Mammary epithelial cell (primary cell): ENCODE measurements at places on chromosomes 1 and 21. TPM values are rescaled to one million over a fixed set of nuclear protein-coding genes. Genes with fewer than 3 reads are reported as not detected.

The MROH7 gene
- 0.16 and 0.42 TPM in 2 replicates for total RNA-seq

The EPHA2 gene
- total RNA-seq, result 181 and 250 TPM in 2 replicates

The SH3BGR gene
- 5.0 TPM for total RNA-seq

The APOBEC4 gene
- total RNA-seq, result not detected in 2 replicates

The PRR9 gene
- not detected for total RNA-seq

The SPRR2B gene
- total RNA-seq, result not detected in 2 replicates

The C1QTNF12 gene
- total RNA-seq, result 8.8 TPM

DNA sequence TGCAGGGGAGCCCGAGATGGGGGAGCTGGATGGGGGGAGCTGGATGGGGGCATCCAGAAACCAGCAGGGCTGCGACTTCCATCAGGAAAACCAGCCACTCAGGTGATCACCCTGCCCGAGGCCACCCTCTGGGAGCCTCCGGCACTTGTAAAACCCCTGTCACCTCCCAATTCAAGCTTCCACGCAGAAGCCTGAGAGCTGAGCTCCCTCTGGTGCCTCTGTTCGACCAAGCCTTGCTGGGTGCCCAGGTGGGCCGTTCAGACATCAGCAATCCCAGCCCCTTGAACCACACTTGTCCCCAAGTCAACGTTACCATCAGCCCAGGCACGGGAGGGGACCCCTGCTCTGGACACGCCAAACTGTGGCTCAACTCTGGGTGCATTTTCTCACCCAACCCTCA is 59.6 kb downstream of the MEGF6 start:
- DNase-seq, result no peak

- peak; percentile 32 for DNase-seq
Observed at GRCh38 chr1:15965228-15965767, 10.6 kb downstream of the ZBTB17 start.

GRCh38 chr21:43775795-43776430 is at the start of gene CSTB:
Gene CSTB, minus strand, starts transcription at chr21:43776308. Its CDS starts 39 bp downstream, at chr21:43776269.
- DNase-seq, result peak; percentile 63

GRCh38 chr1:212611000-212611948 is 2.7 kb downstream of the ATF3 start:
- no peak for DNase-seq

DNA sequence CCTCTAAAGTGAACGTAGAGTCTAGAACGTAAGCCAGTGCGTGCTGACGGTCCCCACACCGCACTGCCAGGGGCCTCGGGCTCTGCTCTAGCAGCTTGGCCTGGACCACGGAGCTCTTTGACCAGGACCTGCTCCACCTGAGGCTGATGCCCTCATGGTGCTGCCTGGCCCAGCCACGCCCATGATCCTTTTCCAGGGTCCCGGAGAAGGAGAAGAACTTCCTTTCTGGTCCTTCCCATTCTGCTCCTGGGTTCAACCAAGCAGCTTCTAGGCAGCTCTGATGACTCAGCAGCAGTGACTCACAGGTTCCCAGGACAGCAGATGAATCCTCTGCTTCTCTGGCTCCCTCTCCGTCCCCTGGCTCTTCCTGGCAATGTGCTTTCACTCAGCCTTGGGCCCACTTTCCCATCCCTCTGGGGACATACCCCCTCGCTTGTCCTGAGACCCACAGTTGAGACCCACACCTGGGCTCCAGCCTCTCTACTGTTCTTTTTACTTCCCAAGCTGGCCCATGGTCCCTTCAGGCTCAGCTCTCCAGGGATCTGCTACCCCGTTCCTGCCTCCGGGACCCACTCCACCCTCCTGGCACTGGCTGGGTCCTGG is 246.3 kb upstream of the RAB4A start:
- peak; percentile 73 for DNase-seq

DNA sequence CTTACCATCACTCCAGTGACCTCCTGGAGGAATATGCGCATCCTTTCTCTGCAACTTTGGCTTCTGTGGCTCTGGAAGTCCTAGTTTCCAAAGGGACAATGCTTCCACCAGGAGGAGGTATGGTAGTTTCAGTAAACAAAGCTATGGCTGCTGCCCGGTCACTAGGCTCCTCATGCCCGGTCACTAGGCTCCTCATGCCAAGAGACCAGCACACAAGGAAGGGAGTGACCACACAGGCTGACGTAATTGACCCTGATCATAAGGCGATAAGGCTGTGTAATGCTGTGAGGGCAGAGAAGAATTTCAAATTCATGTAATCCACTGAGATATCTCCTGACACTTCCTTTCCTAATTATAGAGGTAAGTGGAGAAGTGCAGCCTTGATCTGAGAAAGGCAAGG is 102.9 kb downstream of the DTL start:
- no peak for DNase-seq

GRCh38 chr1:8283058-8283884 is 34.6 kb upstream of the SLC45A1 start:
- no peak for DNase-seq

DNA sequence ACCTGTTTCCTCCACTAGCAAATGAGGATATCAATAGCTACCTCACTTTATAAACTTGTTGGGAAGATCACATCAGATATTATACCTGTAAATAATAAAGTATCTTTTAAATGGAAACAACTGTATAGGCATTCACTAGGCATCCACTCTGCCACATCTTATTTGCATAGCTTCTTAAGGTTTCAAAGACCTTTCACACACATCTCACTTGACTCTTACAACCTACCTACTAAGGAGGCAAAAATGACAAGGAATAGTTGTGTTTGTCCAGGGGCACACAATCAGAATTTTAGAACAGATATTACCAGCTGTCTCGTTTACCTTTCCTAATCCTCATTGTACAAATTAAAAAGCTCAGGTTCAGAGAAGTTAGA is 51.5 kb downstream of the VANGL2 start:
- DNase-seq, result no peak

- no peak for DNase-seq
Observed at GRCh38 chr1:51433972-51434510, 85.0 kb downstream of the EPS15 start.

DNA sequence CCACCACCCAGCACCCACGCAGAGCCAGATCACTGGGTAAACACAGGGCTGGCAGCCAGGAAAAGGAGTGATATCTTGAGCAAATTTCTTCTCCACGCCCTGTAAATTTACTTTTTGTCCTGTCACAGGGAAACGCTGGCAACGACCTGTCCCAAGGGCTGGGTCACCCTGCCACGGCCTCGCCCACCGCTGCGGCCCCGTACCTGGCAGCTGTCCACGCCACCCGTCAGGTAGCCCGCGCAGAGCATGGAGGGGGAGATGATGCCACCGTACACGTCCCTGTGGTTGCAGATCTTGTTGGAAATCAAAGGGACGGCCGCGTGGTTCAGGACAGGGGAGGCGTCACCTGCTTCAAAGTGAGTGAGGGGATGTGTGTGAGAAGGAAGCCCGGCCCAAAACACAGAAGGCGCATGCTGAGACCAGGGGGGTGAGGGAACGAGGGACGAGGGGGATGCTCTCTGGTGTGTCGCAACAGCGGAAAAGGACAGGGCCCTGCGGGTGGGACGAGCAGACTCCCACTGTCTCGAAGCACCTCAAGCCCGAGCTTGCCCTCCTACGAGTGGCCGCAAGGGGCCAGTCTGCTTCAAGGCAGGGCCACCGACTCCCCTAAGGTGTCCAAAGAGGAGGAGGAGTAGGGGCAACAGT is 10.1 kb upstream of the TFF1 start:
- no peak for DNase-seq
